Lung (tissue), 17 donors: ENCODE measurements at places on chromosomes 2 and 18. TPM values are rescaled to one million over a fixed set of nuclear protein-coding genes. Genes with fewer than 3 reads are reported as not detected.
A peak's percentile ranks its signal among the peaks of the same experiment; 100 is the strongest.

FOXD4L1 gene
- total RNA-seq, result 0.34 TPM

ZNF892 gene
- total RNA-seq, result 2.7 TPM

DNA sequence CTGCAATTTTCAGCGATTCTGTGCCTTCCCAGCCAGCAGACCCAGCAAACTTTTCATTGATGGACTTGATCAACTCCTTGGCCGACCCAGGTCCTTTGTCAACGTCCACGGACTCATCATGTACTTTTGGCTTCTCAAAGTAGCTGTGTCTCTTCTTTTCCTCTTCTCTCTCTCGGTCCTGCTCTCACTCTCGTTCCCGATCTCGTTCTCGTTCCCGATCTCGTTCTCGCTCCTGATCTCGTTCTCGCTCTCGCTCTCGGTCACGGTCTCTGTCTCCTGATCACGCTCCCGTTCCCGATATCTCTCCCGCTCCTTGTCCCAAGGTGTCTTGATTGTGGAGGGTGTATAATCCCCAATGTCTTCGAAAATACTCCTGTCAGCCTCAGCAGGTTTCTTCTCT, 219.5 kb upstream of the FANCL start:
- DNase-seq, result no peak

DNA sequence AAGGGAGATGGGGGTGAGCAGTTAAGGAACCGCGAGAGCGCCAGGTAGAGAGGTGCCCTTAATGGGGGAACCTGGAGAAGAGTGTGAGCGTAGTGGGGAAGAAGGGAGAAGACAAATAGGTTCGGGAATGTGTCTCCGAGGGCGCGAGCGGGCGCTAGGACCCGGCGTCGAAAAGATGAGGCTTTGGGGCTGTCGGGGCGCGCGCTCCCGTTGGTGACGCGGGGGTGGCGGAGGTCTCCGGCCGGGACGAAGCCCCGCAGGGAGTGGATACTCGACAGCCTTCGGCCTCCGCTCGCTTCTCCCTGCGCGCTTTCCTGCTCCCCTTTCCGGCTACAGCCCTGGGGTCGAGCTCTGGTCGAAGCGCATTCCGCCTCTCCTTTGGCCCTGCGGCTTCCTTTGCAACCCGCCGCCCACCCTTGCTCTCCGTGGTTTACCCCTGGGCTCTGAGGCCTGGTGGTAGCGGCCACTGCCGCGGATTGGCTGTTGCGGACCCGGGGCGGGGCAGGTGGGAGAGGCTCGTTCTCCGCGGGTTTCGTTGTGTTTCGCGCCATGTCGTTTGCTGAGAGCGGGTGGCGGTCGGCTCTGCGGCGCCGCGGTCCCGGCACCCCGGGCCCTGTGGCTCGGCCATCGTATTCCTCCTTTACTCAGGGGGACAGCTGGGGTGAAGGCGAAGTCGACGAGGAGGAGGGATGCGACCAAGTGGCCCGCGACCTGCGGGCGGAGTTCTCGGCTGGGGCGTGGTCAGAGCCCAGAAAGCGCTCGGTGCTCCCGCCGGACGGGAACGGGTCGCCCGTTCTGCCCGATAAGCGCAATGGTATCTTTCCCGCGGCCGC, at the start of gene ARL6IP6:
Gene ARL6IP6, plus strand, starts transcription at position 545 of the 833 bp plus-strand sequence. Its CDS starts 5 bp downstream, at position 550.
- DNase-seq, result peak; percentile 97

DNA sequence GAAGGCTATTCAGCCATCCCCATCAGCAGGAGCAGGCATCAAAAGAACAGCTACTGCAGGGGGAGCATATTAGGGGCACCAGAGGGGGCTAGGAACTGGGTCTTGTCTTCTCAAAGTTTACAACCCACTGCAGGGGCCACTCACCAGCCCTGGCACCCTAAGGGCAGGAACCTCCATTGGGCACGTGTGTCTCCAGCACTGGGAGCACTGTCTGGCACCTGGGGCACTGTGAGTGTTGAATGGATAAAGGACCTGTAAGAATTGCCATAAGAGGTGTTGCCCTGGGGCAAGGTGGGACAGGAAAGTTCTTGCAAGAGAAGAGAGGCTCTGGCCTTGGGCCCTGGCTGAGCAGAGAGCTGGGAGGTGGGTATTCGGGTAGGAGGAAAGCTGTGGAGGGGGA, 1.4 kb upstream of the STEAP3 start:
- no peak for DNase-seq

- no peak for DNase-seq
Measured at GRCh38 chr2:108412995-108413710, 35.4 kb downstream of the SULT1C4 start.

- no peak for DNase-seq
Measured at GRCh38 chr18:42617221-42617620, 498.3 kb downstream of the RIT2 start.

DNA sequence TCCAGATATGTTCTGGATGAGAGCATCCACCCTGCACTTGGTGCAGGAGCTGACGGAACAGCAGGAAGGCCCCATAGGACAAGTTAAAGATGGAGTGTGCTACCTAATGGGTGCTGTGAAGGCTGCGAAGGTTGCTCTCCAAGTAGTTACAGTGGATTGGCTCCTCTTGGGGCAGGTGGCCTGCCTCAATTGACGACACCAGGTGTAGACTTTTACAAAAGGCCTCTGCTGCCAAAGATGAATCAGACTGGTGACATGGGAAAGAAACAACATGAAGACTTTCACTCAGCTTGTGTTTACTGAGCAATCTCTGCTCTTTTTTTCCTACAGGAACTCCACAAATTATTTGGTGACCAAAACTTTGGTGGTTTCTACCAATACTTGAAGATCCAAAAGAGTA, 437.7 kb downstream of the PLCL1 start:
- no peak for DNase-seq

DNA sequence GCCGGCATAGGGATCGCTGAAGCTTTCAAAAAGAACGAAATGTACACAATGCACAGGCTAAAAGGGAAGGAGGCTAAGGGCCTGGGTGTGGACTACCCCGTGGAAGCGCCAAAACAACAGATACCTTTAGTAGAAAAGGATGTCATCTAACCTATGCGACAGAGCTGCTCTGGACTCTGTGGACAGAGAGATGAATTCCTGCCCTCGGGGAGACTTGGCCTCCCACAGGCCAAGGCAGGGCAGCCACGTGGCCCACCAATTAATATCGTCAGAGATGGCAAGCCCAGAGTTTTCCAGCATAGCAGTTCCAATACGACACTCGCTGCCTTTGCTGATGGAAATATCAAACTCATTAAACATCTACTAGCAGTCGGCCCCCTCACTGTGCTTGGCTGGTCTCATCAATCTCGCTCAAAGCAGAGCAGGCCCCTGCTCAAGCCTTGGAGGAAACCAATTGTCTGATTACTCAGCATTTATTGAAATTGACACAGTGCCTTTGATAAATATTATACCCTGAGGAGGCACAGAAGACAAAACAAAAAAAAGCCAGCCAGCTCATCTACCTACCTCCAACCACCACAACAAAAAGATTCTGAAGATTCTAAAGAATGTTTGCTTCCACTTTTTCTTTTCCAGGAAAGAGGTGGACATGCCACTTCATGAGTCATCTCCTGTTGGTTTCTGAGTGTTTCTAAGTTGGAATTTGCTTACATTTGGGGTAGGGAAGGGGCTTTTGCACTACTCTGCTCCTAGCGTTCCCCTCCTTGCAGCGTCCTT, 79.0 kb upstream of the ACAA2 start:
- no peak for DNase-seq

DNA sequence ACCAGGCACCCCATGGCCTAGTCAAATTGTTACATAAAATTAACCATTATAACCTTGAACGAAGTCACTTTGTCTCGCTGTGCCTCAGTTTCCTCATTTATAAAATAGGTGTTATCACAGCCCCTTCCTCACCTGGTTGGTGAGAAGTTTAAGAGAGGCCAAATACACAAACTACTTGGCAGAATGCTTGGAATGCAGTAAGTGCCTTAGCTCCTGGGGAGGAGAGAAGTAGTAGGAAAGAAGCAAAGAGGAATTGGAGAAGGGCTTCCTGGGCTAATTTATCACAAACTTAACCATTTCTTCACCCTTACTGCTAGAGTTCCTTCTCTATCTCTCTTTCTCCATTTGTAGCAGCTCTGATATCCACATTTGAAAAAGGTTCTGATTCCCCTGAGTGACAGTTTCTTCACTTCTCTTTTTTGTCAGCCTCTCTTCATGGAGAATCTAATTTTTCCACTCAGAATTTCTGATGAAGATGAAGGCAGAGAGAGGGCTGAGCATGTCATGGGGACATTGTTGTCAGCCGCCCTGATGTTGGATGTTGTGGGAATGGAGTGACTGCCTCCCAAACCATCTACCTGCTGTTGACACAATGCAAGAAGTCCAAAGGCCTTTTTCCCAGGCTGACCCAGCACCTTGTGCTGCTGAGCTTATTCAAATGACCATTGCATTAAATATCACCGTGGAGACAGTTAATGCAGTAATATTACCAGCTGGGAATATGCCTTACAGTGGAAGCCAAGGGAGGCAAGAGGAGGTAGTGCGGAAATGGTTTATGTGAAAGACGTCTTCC, 60.4 kb downstream of the BOD1L2 start:
- DNase-seq, result no peak

GRCh38 chr18:10893196-10893595, 256.2 kb downstream of the PIEZO2 start:
- DNase-seq, result no peak

DNA sequence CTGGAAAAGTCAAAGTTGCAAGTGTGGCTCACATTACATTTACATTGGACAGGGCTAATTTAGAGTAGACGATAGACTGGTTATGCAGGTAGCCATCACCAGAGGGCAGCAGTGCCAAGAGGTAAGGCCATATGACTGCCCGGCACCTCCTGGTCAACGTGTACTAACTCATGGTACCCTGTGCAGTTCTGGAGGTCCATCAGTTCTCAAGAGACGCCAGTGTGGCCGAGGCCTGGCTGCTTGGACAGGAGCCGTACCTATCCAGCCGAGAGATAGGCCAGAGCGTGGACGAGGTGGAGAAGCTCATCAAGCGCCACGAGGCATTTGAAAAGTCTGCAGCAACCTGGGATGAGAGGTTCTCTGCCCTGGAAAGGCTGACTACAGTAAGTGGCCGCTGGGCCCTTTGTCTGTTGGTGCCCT, 65.8 kb upstream of the EML6 start:
- no peak for DNase-seq

DNA sequence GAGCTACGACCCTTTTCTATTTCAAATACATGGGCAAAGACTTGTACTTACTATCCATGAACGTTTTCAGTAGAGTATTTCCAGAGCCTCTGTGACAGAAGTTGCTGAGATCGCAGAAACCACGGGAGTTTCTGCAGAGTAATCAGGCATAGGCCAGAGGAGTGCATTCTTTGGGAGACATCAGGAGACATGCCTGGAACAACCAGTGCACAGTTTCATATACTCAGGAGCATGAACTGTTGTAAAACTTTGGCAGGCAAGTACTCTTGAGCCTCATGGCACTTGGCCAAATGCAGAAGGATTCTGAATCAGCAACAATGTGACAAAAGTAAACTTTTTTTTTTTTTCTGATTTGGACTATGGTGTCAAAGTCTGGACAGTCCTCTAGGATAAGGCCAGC, 307.1 kb downstream of the GRB14 start:
- peak; percentile 54 for DNase-seq

GRCh38 chr18:49303379-49303778, 157.1 kb downstream of the DYM start:
- no peak for DNase-seq
